ENCODE measurements at places on chromosomes 2 and 18.

GRCh38 chr2:65686928-65687521 is 254.6 kb upstream of the SPRED2 start:
- no peak for DNase-seq

GRCh38 chr2:233076749-233077148 is 16.6 kb downstream of the INPP5D start:
- DNase-seq = no peak

DNA sequence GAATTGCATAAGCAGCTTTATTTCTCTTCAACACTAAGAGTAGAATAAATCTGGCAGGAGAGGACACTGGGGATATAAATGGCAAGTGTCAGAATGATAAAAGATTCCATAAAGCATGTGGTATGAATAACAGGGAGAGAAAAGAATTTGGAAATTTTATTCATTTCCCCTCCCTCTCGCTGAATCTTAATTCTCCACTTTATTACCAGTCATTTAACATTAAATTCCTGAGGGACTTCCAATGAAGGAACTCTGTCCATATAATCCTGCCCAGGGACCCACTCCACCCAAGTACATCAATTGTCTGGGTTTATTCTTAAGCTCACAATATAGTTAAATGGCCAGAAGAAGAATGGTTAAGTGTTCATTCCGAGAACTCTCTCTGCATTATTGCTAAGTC is 197.7 kb upstream of the MGAT5 start:
- no peak for DNase-seq

GRCh38 chr2:233053928-233054784 is 6.0 kb upstream of the INPP5D start:
- DNase-seq = peak; percentile 93

- no peak for DNase-seq
These were observed 142.2 kb downstream of the DYSF start for GRCh38 chr2:71595569-71595968.

DNA sequence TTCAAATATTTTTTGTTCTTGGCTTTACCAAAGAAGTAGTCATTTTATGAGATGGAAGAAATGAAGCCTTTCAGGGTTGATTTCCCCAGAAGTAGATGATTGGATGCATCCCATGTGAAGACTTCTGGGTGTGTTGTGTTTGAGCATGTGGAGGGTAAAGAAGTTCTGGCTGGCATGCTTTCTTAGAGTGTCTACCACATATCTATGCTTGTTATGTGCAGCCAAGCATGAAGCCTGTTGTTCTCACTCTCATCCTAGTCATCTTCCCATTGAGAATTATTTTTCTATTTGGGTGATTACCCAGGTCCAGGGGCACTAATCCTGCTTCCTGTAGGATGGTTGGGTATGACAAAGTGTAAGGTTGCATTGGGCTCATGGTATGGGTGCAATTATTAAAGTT is 472.9 kb downstream of the PTPRM start:
- DNase-seq = no peak

DNA sequence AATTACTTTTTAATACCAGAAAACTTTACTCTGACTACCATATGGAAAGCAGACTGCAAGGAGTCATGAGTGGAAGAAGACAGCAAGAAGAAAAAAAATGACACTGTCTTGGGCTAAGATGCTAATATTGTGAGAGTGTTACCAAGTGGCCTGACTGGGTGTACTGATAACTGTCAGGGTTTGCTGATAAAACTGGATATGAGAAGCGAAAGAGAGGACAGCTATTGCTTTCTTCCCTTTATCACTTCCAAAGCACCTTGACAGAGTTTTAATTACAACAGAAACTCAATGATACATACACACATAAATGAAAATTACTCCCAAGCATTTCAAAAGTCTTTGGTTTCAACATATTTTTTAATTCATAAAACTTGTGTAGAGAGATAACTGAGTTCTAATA is 368.5 kb downstream of the ZEB2 start:
- DNase-seq = no peak

- DNase-seq = peak; percentile 76
These were observed 1.1 kb upstream of the SNTG2 start for GRCh38 chr2:949384-950079.

DNA sequence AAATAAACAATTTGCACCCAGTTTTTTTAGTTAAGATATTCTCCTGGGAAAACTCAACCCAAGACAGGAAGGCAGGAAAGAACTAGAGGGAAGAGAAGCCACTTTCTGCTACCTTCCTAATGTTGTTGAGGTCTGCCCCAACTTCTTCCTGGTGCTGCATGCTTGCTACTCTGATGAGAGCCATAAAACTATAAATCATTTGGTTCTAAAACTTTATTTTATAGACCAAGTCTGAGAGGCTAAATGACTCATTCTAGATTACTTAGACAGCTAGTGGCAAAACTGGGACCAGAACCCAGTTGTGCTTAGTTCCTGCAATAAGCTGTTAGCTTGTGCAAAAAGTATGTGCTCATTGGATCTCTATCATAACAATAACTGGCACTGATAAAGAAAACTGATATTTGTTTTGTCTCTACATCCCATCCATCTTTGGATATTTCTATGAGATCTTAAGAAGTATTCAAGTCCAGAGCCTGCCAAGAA is 344.9 kb upstream of the SLC14A2 start:
- no peak for DNase-seq

DNA sequence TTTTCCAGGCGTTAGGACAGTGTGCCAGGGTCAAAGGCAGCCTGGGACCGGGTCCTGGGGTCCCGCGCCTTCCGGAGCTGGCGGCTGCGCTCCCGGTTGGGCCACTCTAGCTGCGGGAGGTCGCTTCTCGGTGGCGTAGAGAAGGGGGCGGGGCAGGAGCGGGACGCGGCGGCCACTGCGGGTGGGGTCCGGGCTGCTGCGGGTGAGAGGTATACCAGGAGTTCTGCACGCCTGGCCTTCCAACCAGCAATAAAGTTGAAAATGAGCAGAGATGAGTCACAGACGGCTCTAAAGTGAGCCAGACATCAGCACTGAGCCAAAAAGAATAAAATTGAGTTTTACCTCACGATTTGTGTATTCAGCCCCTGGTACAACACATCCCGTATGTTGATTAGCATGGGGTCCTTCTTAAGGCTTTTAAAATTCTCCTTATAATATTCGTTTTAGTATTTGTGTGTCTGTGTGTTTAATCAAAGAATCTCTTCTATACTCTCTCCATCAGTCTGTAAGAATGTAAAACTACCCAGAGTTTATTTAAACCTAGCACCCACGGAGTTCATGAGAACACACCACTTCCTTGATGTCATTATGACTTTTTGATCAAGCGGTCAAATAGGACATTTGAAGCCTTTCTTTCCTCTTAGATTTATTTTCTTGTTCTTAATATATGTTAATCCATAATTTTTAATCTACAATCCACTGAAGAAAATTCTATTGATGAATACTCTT is at the start of gene C1GALT1C1L:
Gene C1GALT1C1L (minus strand): TSS at position 108 of the 729 bp plus-strand sequence. CDS start 107 bp downstream, at position 1.
- peak; percentile 92 for DNase-seq

GRCh38 chr2:49306925-49307324 is 152.6 kb upstream of the FSHR start:
- DNase-seq = no peak

DNA sequence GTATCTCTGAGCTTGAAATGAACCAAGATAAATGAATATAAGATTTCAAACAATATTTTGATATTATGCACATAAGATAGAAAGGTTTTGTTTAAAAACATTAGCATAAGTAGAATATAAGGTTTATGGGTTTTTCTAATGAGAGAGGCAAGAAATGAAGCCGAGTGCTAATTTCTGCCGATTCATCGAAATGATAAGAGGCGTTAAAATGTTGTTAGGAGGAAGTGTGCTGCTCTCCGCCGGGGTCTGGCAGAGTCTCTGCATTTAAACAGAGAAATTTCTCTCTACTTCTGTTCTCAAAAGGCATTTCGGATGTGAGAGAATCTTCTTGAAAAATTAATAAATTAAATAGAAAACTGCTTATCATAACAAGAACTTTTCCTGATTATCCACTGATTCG is 83.6 kb downstream of the MRPS9 start:
- no peak for DNase-seq

- peak; percentile 11 for DNase-seq
These were observed 294.0 kb upstream of the HS6ST1 start for GRCh38 chr2:128612628-128613027.

All from osteoblast (primary cell).